ENCODE measurements at places on chromosomes 5 and 9.
A peak's percentile ranks its signal among the peaks of the same experiment; 100 is the strongest.

- DNase-seq: no peak
These were observed 9.8 kb downstream of the SMIM23 start for GRCh38 chr5:171795381-171795780.

GRCh38 chr5:41878173-41878572 lies 7.9 kb upstream of the OXCT1 start:
- no peak for DNase-seq

GRCh38 chr5:32173267-32174010 lies 680 bp downstream of the GOLPH3 start:
- DNase-seq: peak; percentile 68

DNA sequence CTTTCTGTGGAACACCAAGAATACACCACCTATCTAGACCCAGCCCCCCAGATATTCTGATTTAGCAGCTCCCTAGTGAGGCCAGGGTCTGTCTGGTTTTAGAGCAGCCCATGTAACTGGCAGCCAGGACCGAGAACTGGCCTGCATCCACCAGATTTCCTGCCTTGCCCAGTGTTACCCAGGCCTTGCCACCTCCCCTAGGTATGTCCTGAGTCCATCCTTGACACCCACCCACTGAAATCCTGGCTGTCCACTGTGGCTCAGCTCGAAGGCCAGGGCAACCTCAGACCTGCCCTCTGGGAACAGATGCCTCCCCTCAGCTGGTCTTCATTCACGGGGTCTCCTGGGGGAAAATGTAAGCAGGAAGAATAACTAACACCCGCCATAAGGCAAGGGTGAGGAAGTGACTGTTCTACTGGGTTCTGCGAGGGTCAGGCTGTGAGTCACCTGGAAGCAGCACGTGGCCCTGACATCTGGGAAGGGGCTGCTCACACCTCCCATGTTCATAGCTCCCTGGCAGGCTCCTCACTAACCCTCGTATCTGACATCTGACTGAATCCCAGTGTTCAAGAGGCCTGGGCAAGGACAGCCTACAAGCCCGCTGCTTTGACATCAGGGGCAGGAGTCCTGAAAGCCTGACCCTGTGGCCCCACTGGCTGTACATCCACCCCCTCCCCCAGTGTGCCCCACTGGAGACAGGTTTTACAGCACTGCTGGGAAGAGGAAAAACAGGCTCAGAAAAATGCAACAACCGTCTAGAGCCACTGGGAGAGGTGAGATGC lies 72.7 kb downstream of the SEMA4D start:
- DNase-seq: no peak

DNA sequence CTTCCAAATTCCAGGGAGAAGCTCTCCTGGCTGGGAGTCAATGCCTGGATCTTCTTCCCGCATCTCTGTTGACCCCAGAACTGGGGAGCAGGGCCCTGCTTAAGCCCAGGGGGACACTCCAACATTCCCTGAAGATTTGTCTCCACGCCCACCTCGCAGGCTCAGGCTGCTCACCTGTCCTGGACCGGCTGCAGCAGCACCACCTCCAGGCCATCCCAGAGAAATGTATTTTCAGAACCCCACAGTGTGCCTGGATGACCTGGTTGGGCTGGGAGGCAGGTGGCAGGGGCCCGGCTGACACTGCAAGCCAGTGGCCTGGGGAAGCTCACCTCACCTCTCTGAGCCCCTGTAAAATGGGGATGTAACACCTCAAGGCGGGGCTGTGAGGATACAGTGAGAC lies 27.1 kb upstream of the ZBTB43 start:
- DNase-seq: no peak

GRCh38 chr9:36191290-36191645 lies 547 bp downstream of the CLTA start:
- DNase-seq: no peak

- no peak for DNase-seq
These were observed 101.1 kb downstream of the NFIB start for GRCh38 chr9:14212697-14213420.
